ENCODE measurements at places on chromosomes 4 and X. TPM values are rescaled to one million over a fixed set of nuclear protein-coding genes. Genes with fewer than 3 reads are reported as not detected.

SULT1E1 gene
- polyA plus RNA-seq, result not detected

SOD3 gene
- polyA plus RNA-seq, result 10.9 TPM

RHOXF2B gene
- not detected for polyA plus RNA-seq

KDR gene
- 5.9 TPM for polyA plus RNA-seq

CHIC1 gene
- polyA plus RNA-seq, result 2.3 TPM

TAB3 gene
- 6.7 TPM for polyA plus RNA-seq

ARHGAP36 gene
- 0.46 TPM for polyA plus RNA-seq

RHOH gene
- polyA plus RNA-seq, result not detected

HTN1 gene
- not detected for polyA plus RNA-seq

THAP9 gene
- 0.97 TPM for polyA plus RNA-seq

ODAPH gene
- polyA plus RNA-seq, result not detected

F11 gene
- polyA plus RNA-seq, result not detected

JAKMIP1 gene
- polyA plus RNA-seq, result 42.6 TPM

RPA4 gene
- not detected for polyA plus RNA-seq

NHS gene
- polyA plus RNA-seq, result 1.7 TPM

RASGEF1B gene
- 8.7 TPM for polyA plus RNA-seq

ADH7 gene
- polyA plus RNA-seq, result not detected

CFI gene
- polyA plus RNA-seq, result 2.2 TPM

C1QTNF7 gene
- polyA plus RNA-seq, result 0.22 TPM

RASL11B gene
- 9.4 TPM for polyA plus RNA-seq

RNF113A gene
- 19.2 TPM for polyA plus RNA-seq

SLC9B1 gene
- polyA plus RNA-seq, result 1.2 TPM

FAM9C gene
- polyA plus RNA-seq, result not detected

AMOT gene
- 8.6 TPM for polyA plus RNA-seq

MAPK10 gene
- 31.1 TPM for polyA plus RNA-seq

USP27X gene
- polyA plus RNA-seq, result 13.6 TPM

ADH1B gene
- polyA plus RNA-seq, result 1.1 TPM

ZCCHC18 gene
- polyA plus RNA-seq, result 4.3 TPM

UCHL1 gene
- 2,034 TPM for polyA plus RNA-seq

BRS3 gene
- polyA plus RNA-seq, result not detected

LRAT gene
- 0.32 TPM for polyA plus RNA-seq

SPON2 gene
- polyA plus RNA-seq, result 3.1 TPM

Measured in brain (organoid and tissue), 16 donors.